ENCODE measurements at places on chromosomes 4 and X. TPM values are rescaled to one million over a fixed set of nuclear protein-coding genes. Genes with fewer than 3 reads are reported as not detected.

NSUN7 gene
- 0.39 TPM for total RNA-seq

FAT1 gene
- total RNA-seq = 190 TPM

EDA gene
- total RNA-seq = 0.54 TPM

GASK1B gene
- 0.44 TPM for total RNA-seq

CLNK gene
- total RNA-seq = not detected

HAND2 gene
- 0.55 TPM for total RNA-seq

XPNPEP2 gene
- not detected for total RNA-seq

PDGFRA gene
- 0.43 TPM for total RNA-seq

CD38 gene
- 14.4 TPM for total RNA-seq

ZNF185 gene
- total RNA-seq = 6.6 TPM

POLA1 gene
- total RNA-seq = 12.1 TPM

HTR2C gene
- not detected for total RNA-seq

TLR10 gene
- 0.02 TPM for total RNA-seq

HOPX gene
- total RNA-seq = not detected

PHOX2B gene
- total RNA-seq = 0.02 TPM

IL1RAPL1 gene
- not detected for total RNA-seq

ANXA10 gene
- total RNA-seq = 2.5 TPM

KLB gene
- 0.16 TPM for total RNA-seq

SHOX gene
- 0.02 TPM for total RNA-seq

GUCY1B1 gene
- total RNA-seq = 0.25 TPM

LONRF3 gene
- 1.7 TPM for total RNA-seq

TAB3 gene
- 12.5 TPM for total RNA-seq

GAGE12F gene
- not detected for total RNA-seq

PGAM4 gene
- total RNA-seq = 0.44 TPM

FHIP1A gene
- total RNA-seq = 0.06 TPM

RTL3 gene
- 0.16 TPM for total RNA-seq

EDA2R gene
- 11.7 TPM for total RNA-seq

RNF150 gene
- 0.20 TPM for total RNA-seq

GTPBP6 gene
- 33.3 TPM for total RNA-seq

GDPD2 gene
- 0.03 TPM for total RNA-seq

NLRP2B gene
- not detected for total RNA-seq

GRIA2 gene
- total RNA-seq = not detected

IL3RA gene
- 0.27 TPM for total RNA-seq

IL2RG gene
- total RNA-seq = 0.12 TPM

POU4F2 gene
- not detected for total RNA-seq

NXF2 gene
- total RNA-seq = not detected

CDS1 gene
- 0.62 TPM for total RNA-seq

MAGT1 gene
- total RNA-seq = 45.0 TPM

HTN1 gene
- not detected for total RNA-seq

TNIP3 gene
- 0.43 TPM for total RNA-seq

BGN gene
- not detected for total RNA-seq

PRDM5 gene
- 2.9 TPM for total RNA-seq

NOX1 gene
- total RNA-seq = 0.08 TPM

GRSF1 gene
- 76.4 TPM for total RNA-seq
